ENCODE measurements at places on chromosomes 4 and X. TPM values are rescaled to one million over a fixed set of nuclear protein-coding genes. Genes with fewer than 3 reads are reported as not detected.

GYPA gene
- total RNA-seq: not detected

DCAF12L1 gene
- total RNA-seq: 0.18 TPM

CPE gene
- total RNA-seq: 10.2 TPM

ZFP92 gene
- 1.2 TPM for total RNA-seq

RAB41 gene
- not detected for total RNA-seq

CDKL2 gene
- total RNA-seq: 2.1 TPM

FAM53A gene
- 7.8 TPM for total RNA-seq

DNA sequence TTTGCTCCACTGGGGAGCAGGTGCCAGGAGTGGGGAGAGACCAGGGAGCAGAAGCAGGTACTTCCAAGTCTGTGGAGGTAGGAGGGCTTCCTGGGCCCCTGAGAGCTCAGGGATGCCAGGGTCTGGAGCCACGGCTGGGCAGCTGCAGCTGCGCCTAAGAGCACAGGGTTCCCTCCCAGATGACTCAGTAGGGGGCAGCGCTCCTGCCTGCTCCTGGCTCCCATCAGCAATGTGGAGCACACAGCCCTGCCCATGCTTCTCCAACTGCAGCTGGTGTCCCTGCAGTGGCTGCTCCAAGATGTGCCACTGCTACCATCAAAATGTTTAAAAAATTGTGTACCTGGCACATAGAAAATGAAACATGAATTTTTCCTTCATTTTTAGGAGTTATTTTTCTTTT, 1028.2 kb downstream of the PCDH7 start:
- no peak for DNase-seq

GRCh38 chrX:33183361-33183760, 28.0 kb downstream of the DMD start:
- no peak for DNase-seq

- DNase-seq: no peak
Observed at GRCh38 chr4:7727749-7728148, 211.9 kb downstream of the AFAP1 start.

- no peak for DNase-seq
Observed at GRCh38 chr4:52641854-52642563, 17.1 kb downstream of the USP46 start.

GRCh38 chr4:138204507-138204906, 37.6 kb downstream of the SLC7A11 start:
- no peak for DNase-seq

GRCh38 chrX:8484360-8484949, 19.8 kb downstream of the VCX3B start:
- no peak for DNase-seq

DNA sequence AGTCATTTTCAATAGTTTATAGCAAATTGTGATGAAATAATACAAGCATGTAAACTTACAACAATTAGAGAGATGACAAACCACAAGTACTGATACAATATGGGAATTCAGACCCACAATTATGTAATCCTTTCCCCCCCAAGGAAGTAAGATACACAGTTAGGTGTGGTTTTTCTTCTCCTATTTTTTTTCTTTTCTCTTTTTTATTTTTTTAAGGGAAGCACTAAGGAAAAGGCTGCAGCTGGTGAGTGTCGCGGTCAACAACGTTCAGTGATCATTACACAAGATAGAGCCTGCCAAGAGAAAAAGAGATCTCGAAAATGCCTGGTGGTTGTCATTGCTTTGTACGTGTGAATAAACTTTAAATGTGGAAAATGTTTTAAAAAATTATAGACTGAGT, 9.8 kb downstream of the NDNF start:
- DNase-seq: no peak

DNA sequence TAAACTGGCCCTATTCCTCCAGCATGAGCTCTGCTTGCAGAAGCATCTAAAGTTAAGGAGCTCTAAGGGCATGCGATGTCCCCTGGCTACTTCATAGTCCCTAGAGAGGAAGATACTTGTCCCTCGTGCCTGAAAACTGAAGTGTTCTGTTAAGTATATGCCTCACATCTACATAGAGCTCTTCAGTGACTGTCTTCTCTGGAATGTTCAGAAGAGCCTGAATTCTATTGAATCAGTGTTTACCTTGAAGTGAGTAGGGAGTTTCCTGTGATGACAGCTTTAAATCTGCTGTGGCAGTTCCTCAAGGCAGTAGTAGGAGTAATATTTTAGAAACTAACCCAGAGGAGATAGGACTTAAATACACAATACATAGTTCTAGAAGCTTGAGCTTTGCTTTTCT, 111.2 kb downstream of the ZNF518B start:
- DNase-seq: no peak

DNA sequence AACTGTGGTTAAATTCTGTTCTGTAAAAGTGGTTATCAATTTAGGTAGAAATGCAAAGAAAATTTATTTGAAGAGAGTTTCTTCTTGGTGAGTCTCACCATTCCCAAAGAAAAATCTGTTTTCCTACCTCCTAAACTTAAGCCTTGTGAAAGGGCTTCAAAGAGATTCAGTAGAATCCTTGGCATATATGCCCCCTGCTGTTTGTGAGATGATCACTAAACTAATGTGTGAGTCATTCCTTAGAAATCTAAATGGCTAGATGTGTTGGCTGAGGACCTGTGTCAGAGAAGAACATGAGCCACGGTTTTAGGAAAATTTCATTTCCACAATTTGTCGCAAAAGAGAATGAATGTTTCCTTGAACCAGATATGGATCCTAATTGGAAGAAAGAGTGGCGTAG, 260.9 kb downstream of the SLC7A11 start:
- no peak for DNase-seq

- no peak for DNase-seq
Observed at GRCh38 chr4:80922941-80923340, 107.6 kb upstream of the BMP3 start.

- no peak for DNase-seq
Observed at GRCh38 chr4:102647117-102647516, 113.7 kb downstream of the MANBA start.

- DNase-seq: no peak
Observed at GRCh38 chr4:11436084-11436483, 7.4 kb upstream of the HS3ST1 start.

- no peak for DNase-seq
Observed at GRCh38 chr4:89263265-89263664, 44.3 kb downstream of the GPRIN3 start.

- DNase-seq: no peak
Observed at GRCh38 chr4:36532670-36533379, 251.4 kb downstream of the DTHD1 start.

GRCh38 chr4:2828758-2829181, 14.9 kb upstream of the ADD1 start:
- no peak for DNase-seq

DNA sequence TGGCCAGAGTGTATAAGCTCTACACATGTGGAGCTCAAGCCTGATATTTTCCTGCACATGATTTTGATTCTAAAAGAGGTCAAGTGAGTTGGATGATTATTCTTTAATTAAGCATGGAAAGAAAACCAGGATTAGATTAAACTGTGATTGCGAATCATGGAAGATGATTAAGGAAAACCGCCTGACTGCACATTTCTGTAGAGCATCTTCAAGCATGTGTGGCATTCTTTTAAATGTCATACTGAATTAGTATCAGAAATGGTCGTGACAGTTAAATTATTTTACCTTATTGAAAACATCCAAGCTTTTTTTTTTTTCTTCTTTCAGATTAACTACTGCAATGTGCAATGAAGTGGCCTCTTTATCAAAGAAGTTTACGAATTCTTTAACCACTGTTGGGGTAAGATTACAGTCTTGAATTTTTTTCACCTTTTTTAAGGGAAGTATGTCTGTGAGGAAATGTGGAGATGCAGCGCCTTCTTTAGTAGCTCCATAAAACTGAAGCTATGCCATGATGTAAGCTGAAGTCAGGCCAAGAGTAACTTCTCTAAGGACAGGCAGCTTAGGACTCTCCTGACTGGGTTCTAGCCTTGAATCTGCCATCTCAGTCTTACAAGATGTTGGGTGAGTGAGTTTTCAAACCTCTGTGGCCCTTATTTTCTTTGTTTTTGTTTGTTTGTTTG, 67.9 kb downstream of the FAM114A1 start:
- no peak for DNase-seq

Measured in glomerular endothelial cell (primary cell).